CD4-positive, alpha-beta T cell treated with Interleukin-15 for 4 hours (primary cell): ENCODE measurements at places on chromosomes 11 and 22.
A peak's percentile ranks its signal among the peaks of the same experiment; 100 is the strongest.

DNA sequence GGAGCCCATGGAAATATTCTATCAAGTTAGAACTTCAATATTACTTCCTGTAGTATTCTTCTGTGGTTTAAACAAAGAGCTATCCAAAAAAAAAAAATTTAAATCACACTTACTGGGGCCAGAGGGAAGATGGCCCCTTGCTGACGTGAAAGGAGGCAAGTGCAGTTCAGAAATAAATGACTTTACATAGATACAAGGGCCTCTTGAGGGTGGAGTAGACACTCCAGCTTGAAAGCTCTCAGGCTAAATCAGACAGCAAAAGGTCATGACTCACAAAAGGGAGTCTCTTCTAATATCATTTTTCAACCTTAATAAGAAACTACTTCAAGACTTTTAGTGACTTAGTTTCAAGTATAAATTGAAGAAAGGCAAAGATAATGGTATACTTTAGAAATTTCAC, 1160.3 kb downstream of the FAM181B start:
- DNase-seq = no peak

GRCh38 chr11:102447193-102447592, 5.4 kb downstream of the TMEM123 start:
- peak; percentile 57 for DNase-seq

DNA sequence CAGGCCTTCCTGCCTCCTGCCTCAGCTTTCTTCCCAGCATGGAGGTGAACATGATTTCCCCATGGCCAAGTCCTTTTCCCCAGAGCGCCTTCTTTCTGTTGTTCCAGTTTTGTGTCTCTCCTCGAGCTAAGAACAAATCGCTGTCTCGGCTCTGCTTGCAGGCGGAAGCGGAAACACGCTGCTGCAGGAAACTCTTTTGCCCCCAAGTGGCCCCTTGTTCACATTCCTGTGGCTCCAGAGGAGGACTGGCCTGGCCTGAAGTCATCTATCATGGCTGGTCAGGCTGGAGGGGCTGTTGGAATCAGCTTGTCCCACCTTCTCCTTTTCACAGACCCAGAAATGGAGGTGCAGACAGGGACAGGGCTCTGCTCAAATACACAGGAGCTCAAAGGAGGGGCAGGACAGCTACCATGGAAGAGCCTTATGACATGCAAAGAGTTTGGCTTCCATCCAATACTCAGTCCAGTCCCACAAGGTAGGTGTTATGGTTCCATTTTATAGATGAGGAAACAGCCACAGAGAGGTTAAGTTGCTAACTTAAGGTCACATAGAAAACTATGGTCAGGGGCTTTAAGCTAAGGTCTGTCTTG, 182.2 kb upstream of the SYT13 start:
- no peak for DNase-seq

DNA sequence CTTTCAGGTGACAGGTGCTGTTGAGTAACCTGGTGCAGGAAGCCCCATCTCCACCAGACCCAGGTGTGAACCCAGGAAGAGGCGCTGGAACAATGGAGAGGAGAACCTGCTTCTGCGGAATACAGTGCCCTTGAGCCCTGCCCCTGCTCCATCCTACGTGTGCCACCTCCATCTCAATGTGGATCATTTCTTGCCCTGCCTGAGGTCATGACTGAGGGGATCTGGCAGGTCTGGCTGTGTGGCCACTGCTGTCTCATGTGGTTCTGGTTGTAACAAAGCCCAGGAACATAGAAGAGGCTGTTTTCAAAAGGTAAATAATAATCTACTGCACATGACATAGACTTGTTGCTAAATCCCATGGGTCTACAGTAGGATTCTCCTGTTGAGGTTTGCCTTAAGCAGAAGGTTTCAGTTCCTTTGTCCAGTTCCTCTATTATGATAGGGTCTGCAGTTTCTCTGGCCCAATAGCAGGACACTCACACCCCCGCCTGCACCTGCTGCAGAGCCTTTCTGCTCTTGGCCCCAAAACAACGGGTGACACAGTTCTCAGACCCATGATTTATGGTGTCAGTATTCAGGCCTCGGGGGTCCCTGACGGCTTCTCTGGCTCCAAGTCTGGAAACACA, 113.5 kb upstream of the IGLL5 start:
- no peak for DNase-seq

- DNase-seq = peak; percentile 21
Measured at GRCh38 chr11:96263238-96263763, 79.7 kb downstream of the MAML2 start.

GRCh38 chr11:130737041-130737830, 179.0 kb downstream of the SNX19 start:
- no peak for DNase-seq
